ENCODE measurements at places on chromosomes 3 and 15.
A peak's percentile ranks its signal among the peaks of the same experiment; 100 is the strongest.

DNA sequence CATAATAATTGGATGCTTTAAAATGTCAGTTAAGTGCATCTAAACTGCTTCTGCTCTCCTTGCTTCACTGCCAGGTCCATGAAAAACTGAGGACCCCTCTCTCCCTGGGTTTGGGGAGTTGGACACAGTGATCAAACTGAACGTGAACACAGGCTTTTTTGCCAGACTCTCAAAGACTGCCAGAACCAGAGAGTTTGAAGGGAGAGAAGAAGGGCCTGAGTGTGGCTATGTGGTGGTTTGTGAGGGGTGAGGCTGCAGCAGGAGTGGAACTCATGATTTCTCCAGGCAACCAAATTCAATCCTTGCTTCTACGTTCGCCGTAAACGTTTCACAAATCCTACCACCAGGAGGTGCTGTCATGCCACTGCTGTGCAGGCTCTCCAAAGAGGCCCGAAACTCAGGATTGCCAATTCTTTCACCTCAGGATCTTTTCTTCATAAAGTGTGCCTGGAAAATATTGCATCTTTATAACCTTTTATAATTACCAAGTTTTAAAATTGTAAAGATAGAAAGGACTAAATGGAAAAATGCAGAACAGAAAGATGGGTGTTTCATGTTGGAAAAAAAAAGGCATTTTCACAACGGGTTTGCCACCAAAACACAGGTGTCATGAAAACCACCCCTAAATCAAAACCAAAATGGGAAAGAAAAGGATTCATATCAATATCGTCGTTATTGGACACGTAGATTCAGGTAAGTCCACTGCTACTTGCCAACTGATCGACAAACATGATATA, 19.7 kb downstream of the TM4SF4 start:
- peak; percentile 35 for DNase-seq

- no peak for DNase-seq
Measured at GRCh38 chr3:17765819-17766472, 23.5 kb upstream of the TBC1D5 start.

- DNase-seq, result no peak
Measured at GRCh38 chr15:77630956-77631744, 1.6 kb downstream of the LINGO1 start.

DNA sequence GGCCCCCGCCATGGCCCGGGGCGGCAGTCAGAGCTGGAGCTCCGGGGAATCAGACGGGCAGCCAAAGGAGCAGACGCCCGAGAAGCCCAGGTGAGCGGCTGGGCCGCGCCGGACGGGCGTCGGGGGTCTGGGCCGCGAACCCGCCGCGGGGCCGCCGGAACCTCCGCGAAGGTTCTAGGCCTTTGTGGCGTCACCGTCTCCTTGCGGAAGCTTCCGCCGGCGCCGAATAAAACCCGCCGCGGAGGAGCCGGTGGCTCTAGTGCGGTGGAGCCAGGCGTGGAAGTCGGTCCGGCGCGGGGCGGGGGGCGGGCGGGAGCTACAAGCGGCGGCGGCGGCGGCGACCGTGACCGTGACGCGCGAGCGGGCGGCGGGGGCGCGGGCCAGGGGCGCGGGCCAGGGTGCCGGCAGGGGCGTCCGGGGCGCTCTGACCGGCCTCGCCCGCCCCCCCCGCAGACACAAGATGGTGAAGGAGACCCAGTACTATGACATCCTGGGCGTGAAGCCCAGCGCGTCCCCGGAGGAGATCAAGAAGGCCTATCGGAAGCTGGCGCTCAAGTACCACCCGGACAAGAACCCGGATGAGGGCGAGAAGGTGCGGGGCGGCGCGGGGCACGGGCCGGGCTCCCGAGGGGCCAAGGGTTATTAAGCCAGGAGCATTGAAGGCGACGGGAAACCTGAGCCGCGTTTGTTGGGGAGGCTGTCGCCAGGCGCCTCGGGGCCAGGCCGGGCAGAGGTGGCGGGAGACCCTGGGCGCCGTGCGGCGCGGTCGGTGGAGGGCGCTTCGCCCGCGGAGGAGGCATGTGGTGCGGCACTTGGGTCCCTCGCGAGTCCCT, at the start of gene DNAJA4:
Gene DNAJA4 (plus strand): TSS at position 259 of the 833 bp plus-strand sequence. CDS start 202 bp downstream, at position 461.
- DNase-seq, result peak; percentile 87

- peak; percentile 55 for DNase-seq
Measured at GRCh38 chr3:168511428-168512014, 415.8 kb upstream of the GOLIM4 start.

DNA sequence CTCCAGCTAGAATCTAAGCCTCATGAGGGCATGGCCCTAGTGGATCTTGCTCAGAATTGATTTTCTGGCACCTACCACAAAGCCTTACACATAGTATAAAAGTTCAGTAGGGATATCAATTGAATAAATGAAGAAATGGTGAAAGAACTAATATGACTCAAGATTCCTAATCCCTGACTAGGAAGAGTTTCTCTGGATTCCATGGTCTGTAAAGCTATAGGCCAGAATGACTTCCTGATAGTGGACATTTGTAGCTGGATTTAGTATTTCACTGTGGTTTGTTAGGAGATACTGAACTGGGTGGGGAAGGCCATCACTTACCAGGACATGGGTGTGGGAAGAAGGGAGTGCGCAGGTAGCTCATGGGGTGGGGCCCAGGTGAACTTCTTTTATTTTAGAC, 168.9 kb downstream of the RAP2B start:
- DNase-seq, result no peak

GRCh38 chr15:35616498-35617271, 70.7 kb upstream of the DPH6 start:
- no peak for DNase-seq

DNA sequence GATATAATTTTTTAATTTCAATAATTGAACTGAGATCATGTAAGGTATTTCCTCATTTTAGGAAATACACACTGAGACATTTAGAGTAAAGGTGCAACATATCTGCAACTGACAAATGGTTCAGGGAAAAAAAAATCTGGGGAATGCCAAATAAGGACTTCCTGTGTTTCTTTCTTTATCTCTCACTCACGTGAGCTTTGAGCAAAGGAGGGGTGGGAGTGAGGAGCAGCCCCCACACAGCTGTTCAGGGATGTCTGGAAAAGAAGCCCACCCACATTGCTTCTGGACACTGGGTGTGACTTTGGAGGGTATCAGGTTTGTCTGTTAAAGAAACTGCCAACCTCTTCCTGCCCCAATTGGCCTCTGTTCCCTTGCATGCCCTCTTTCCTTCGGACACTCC, 5.6 kb upstream of the TP63 start:
- no peak for DNase-seq

GRCh38 chr15:27889258-27889657, 209.9 kb downstream of the OCA2 start:
- DNase-seq, result no peak

- no peak for DNase-seq
Measured at GRCh38 chr3:65703026-65703425, 335.7 kb downstream of the MAGI1 start.

- DNase-seq, result no peak
Measured at GRCh38 chr15:61016087-61016486, 213.0 kb downstream of the RORA start.

- DNase-seq, result no peak
Measured at GRCh38 chr3:108088697-108089096, 2.1 kb downstream of the CD47 start.

DNA sequence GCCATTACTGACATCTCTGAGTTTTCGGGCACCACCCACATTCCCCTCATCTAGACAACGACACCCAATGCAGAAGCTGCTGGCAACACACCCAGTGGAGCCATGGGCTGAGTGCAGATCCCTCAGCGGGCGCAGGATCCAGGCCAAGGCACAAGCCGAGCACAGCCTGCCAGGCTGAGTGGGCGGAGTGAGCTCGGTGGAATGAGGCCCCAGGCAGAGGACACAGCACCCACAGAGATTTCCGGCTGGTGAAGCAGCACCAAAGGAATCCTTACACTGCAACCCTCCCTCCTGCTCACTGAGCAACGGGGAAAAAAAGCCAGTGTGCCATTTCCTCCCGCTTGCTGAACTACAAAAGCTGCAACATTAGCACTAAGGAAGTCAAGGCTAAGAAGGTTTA, 34.3 kb downstream of the ZMAT3 start:
- DNase-seq, result no peak

DNA sequence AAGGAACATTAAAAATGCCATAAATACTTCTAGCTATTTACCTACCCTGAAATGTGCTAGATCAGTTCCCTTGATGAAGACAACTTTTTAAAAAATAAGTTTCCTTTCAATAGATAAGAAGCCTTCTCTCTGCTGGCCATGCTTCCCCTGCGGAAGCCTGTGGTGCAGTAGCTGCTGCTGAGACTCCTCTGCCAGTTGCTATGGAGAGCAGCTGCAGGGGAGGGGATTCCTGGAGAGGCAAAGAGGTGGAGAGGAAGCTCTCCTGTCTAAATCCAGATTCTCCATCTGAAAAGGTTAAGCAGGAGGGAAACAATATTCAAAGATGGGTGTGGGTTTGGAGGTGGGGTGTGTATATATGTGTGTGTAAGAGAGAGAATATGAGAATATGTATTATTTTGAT, 69.8 kb upstream of the BFSP2 start:
- no peak for DNase-seq

DNA sequence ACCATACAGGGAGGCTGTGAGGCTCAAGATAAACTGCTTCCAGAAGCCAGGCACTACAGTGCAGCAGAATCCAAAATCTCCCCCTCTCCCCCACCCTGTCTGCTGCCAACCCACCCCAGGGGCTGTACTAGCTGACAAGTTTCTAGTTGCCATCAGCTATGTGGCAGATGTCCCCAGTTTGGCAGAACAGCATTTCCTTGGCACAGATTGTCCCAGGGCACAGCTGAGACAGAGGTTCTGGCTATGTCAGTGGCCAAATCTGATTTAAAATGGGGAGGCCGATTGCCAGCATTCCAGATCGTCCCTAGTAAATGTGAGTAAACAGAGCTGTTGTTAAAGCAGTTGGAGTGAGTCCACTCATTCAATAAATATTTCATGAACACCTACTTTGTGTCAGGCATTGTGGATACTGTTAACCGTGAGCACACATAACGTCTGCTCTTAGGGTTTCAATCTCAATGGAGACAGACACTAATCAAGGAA, 28.0 kb upstream of the CCDC174 start:
- DNase-seq, result peak; percentile 36

DNA sequence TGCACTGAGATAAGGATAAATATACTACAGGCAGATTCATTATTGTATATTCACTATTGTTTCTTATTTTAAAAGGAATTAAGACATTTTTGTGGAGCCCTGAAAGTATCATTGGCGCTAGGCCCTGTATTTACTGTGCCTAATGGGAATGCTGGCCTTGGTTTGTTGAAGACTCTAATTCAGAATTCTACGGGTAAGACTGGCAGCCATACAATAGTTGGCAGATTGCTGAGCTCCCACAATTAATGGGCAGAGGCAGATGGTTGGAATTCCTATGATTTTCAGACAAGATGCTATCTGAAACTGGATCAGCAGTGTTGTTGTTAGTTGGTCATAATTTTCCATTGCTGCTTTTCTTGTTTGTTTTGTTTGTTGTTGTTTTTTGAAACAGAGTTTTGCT, 14.7 kb downstream of the PGBD4 start:
- peak; percentile 25 for DNase-seq
